Left lung (tissue), 14 donors: ENCODE measurements at places on chromosomes 5 and 9. TPM values are rescaled to one million over a fixed set of nuclear protein-coding genes. Genes with fewer than 3 reads are reported as not detected.

DNA sequence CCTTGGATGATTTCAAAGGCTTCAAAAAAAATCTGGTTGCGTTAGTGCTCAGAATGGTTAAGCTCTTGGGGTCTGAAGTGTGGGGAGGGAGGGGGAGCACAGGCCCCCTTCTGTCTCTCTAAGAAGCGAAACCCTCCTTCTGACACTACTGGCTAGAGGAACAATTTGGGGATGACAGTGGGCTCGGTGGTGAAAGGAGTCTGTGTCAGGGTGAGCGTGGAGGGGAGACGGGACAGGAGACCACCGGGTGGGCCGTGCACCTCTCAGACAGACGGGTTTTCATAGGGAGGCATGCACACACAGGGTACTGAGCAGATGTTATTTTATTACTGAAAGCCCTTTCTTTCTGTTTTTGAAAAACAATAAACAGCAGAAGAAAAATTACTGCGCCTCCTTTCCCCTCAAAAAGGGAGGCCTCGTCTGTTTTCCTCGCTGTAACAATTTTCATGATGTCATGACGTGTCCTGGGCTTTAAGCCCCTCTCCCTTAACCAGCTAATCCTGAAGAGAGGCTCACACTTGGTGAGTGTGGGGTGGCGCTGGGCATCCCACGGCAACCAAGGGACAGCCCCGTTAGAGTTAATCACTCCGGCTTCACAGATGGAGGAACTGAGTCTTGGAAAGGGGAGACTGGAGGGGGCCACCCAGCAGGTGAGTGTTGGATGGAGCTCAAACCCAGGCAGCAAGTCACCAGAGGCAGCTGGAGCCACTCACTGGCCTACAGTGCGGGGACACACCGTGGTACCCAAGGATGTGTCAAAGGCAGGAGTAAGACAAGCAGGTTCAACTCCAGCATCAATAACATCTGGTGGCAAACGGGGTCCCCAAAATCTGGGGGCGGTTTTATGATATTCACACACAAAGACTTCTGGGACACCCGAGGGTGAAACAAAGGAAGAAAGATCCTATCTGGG is 53.4 kb downstream of the PTCH1 start:
- DNase-seq = no peak

DNA sequence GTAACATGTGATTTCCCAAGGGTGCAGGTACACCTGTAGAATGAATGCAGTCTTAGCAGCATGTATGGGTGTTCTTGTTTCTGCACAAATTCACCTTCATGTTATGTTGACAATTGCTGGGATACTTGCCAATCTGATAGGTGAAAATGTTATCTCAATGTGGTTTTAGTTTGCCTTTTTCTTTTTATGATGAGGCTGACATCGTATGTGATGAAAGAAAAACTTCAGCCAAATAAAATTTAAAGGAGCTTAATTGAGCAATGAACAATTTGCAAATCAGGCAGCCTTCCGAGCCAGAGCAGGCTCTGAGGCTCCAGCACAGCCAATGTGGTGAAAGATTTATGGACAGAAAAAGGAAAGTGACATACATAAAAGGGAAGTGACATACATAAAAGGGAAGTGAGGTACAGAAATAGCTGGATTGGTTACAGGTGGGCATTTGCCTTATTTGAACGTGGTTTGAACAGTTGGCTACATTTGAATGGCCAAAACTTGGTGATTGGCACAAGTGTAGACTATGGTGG is 10.5 kb downstream of the TAL2 start:
- DNase-seq = no peak

The ACOT12 gene
- polyA plus RNA-seq = 0.63 TPM

DNA sequence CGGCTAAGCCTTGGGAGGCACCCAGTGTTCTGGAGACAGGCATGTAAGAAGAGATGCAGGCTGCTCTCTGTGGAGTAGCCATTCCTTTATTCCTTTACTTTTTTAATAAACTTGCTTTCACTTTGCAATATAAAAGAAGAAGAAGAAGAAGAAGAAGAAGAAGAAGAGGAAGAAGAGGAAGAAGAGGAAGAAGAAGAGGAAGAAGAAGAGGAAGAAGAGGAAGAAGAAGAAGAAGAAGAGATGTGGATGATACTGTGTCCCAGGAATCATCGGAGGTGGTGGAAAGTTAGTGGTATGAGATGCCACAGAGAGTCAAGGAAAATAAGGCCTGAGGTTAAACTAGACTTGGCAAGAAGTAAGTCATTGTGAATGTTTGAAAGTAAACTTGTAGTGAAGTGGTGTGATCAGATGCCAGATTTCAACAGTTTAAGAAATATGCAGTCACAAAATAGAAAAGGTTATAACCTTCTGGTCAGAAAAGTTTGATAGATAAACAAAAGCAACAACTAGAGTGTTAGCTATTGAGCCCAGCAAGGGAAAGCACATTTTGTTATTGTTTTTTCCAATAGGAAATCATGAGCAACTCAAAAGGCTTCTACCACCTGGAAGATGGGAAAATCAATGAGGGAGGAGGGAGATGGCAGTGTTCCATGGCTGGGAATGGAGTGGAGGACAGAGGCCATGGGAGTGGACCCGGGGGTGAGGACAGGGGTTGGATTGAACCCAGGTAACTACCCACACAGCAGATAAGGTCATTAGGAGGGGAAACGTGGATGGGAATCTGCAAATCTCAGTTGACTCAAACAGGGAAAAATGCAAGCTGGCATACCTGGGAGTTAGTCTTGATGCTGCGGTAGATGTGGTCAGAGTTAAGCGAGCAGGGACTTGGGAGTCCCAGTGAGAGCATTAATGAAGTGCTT is 16.8 kb downstream of the AOPEP start:
- DNase-seq = peak; percentile 14

GRCh38 chr9:4600368-4600767 is 61.7 kb upstream of the PLPP6 start:
- DNase-seq = no peak

- no peak for DNase-seq
These were observed 3.7 kb upstream of the AMACR start for GRCh38 chr5:34011536-34011935.

DNA sequence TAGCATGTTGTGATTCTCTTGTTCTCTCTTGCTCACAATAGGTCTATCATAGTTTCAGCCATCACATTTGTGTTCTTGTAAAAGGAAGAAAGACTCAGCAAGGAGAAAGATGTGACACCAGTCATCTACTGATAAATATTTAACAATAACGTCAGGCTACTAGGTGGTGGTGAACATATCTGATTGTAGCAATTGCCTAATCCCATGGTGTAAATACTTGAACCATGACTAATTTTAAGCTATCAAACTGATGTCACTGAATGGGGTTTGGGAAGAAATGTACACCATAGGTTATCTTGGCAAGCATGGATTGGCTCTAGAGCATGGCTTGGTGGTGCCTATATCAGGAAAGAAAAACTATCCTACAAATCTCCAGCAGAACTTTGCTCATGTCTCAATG is 16.6 kb downstream of the DMRTA1 start:
- DNase-seq = no peak

- DNase-seq = no peak
These were observed 79.6 kb downstream of the SMIM15 start for GRCh38 chr5:61082516-61083280.

GRCh38 chr9:133811471-133811870 is 73.3 kb upstream of the SARDH start:
- no peak for DNase-seq

GRCh38 chr5:109705596-109705995 is 15.9 kb downstream of the MAN2A1 start:
- DNase-seq = no peak

The SKP2 gene
- 51.3 TPM for polyA plus RNA-seq

DNA sequence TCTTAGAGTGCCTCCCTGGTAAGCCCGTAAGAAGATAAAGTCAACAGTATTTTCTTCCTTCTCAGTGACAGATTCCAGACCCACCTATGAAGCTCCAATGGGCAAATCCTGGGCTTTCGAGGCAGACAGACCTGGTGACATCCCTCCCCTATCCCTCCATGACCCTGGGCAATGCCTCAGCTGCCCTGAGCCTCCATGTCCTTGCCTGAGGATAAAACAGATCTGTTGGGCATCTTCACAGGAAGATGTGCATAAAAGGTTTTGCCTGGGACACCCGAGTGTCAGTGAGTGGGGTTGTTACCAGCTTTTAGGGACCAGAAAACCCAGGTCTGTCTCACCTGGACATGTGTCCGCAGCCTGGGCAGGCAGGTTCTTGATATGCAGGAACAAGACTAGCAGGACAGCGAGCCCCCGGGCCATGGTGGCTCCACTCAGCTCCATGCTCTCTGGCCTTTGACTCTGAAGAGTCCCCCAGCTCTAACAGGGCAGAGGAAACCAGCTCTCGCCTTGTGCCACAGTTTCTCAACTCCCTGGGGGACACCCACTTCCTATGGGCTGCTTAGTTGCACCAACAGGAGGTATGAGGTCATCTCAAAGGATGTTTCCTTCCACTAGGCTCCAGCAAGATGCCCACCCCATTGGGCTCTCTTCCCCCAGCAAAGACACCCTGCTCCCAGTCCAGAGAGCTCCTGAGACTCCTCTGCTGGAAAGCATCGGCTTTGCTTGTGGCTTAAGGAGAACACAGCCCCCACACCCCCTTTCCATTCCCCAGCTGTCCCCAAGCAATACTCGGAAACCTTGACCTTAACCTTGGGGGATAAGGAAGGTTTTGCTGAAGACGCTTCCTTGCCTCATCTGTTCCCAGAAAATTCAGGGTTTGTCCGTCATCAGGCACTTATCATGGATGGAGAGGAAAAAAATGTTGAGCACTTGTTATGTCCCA is at the start of gene FCN1:
Gene FCN1 (minus strand): TSS at position 482 of the 943 bp plus-strand sequence. CDS start 41 bp downstream, at position 441.
- no peak for DNase-seq

DNA sequence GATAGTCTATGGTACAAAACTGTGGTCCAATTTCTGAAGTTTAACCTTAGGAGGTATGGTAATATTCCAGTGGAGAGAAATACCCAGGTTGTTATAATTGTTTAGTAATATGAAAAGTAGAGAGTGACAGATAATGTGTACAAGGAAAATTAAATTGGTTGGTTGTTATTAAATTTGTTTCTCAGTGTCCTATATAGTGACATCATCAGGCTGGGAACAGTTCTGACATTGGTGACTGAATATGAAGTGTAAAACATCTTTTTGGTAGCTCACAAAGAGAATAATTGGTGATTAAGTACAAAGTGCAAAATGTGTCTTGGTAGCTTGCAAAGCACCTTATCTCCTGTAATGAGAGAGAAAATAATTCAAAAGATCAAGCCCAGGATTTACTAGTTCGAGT is 1806.1 kb upstream of the CDH6 start:
- no peak for DNase-seq

DNA sequence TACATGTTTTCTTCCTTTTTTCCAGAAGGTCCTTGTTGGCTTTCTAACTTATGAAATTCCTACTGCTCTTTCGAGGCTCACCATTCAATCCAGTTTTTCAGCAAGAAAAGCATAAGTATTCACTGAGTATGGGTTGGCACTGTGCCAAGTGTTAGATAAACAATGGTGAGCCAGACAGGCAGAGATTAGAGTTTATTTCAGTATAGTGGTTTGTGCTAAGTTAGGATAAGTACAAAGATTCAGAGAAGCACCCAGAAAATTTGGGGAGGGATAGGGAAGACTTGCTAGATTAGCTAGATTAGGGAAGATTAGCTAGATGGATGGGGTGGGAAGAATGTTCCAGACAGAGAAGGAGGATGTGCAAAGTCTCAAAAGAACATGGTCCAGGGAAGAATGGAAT is 122.9 kb downstream of the OXCT1 start:
- no peak for DNase-seq

The TPM2 gene
- polyA plus RNA-seq = 172 TPM

DNA sequence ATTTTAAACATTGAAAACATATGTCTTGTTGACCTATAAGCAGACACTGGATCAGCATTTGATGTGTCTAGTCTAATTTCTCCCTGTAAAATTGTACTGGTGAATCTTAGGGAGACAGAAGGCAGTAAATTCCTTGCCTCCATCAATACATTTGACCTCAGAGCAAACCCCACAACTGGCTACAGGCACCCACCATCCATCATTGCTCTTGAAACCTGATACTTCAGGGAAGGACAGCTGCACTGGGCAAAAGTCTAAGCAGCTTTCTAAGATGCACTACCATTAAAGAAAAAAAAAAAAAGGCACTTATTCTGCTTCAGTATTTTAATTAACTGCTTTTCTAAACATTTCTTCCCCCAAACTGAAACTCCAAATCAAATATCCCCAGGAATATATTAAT is 1051.3 kb upstream of the DMAC1 start:
- no peak for DNase-seq

DNA sequence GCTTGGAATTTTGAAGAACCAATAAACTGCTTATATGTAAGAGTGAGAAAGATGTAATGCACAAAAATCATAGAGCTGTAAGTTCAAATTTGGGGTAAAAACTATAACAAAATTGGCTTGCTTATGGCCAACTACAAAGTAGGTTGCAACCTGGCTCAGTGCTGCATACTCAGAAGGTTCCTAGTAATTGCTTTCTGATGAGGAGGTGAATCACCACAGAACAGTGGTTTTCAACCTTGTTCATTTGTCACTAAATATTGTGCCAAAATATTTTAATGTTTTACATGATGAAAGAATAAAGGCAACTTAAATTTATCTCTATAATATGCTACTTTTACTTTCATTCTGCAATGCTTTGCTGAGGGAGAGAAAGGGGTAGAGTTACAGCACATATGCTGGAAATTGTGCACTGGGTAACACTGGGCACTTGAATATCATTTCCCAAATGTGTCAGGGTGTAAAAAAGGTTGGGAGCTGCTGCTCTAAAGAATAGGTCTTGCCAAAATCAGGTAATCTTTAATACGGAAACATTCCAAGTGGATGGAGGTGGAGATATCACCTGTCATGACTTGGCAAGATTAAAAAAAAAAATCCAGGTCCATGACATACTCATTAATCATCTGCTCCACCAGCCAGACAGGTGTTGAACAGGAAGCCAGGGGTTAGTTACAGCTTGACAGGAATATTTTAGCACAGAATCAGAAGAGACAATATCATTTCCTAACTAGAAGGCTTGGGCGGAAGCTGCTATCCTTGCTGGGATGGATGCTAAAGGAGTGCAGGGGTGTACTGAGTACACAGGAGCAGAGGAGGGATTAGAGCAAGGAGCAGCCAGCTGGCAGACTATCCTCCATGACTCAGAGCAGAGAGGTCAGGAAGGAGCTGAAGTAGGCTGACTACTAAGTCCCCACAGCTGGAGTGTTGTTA is 34.6 kb upstream of the CCL21 start:
- no peak for DNase-seq

The SV2C gene
- 0.40 TPM for polyA plus RNA-seq

- no peak for DNase-seq
These were observed 9.3 kb downstream of the TMEM174 start for GRCh38 chr5:73182307-73182706.

GRCh38 chr9:20564650-20565049 is 57.6 kb downstream of the MLLT3 start:
- DNase-seq = no peak
